Brain pericyte (primary cell): ENCODE measurements at places on chromosomes 1 and 21.
A peak's percentile ranks its signal among the peaks of the same experiment; 100 is the strongest.

GRCh38 chr1:23646091-23646490, 45.5 kb upstream of the RPL11 start:
- no peak for DNase-seq

- no peak for DNase-seq
These were observed 30.4 kb downstream of the RAP1GAP start for GRCh38 chr1:21638531-21639341.

DNA sequence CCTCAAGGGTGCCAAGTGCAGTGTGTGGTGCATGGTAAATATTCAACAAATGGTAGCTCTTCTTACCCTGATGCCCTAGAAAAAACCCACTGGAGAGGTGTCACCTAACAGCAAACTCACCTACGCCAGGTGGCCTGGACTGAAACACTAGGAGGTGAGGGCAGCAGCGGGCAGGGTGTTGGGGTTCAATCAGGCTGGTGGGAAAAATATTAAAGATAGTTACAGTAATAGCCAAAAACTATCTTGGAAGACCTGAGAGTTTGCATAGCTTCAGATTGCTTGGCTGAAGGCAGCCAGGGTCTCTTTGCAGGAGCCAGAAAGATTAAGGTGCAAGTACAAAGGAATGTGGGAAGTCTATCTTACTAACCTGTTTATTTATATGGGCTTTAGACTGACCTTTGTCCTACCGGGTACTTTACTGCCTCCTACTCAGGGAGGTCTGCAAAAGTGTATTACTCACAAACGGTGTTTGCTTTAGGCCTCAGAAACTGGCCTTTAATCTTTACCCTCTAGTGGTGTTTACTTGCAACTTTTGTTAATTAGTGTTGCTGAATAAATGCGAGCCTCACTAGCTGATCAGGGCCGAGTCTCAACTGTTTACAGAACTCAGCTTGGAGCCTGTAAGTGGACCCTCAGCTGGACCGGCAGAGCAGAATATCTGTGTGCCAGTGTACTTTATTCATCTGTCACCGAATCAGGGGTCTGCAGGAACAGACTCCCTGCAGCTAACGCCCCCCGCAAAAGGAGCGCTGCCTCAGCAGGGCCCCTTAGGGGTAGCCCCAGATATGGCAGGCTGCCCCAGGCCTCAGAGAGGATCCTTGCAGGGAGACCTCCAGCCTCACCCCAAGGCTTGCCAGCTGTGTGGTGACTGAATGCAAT, 63.9 kb downstream of the SYF2 start:
- DNase-seq: no peak

- DNase-seq: no peak
These were observed 737 bp downstream of the HES4 start for GRCh38 chr1:998995-999724.

GRCh38 chr1:207962716-207963426, 51.9 kb upstream of the CD34 start:
- DNase-seq: no peak

GRCh38 chr1:67573311-67573872, 111.6 kb upstream of the GADD45A start:
- peak; percentile 70 for DNase-seq

GRCh38 chr1:109969907-109970306, 14.7 kb upstream of the AHCYL1 start:
- no peak for DNase-seq

- DNase-seq: no peak
These were observed 93.2 kb downstream of the PRDM2 start for GRCh38 chr1:13793088-13793730.

DNA sequence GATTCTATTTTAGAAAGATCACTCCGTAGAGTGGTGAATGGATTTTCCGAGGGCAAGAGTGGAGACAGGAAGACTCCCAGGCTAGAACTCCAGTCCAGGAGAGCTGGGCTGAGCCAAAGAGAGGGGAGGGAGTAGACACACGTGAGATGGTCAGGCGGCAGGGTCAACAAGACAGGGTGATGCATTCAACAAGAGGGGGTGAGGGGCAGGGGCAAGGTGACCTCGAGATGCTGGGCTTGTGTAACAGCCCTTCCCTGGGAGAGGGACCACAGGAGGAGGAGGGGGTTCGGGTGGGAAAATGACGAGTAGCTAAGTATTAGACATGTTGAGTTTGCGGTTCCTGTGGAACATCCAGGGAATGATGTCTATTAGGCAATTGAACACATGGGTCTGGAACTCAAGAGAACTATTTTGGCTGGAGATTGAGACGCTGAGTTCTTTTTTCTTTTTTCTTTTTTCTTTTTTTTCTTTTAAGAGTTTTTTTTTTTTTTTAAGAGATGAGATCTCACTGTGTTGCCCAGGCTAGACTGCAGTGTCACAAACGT, 13.3 kb downstream of the RSPO1 start:
- DNase-seq: no peak

- DNase-seq: peak; percentile 45
These were observed 102.3 kb upstream of the LMO4 start for GRCh38 chr1:87226341-87226760.

DNA sequence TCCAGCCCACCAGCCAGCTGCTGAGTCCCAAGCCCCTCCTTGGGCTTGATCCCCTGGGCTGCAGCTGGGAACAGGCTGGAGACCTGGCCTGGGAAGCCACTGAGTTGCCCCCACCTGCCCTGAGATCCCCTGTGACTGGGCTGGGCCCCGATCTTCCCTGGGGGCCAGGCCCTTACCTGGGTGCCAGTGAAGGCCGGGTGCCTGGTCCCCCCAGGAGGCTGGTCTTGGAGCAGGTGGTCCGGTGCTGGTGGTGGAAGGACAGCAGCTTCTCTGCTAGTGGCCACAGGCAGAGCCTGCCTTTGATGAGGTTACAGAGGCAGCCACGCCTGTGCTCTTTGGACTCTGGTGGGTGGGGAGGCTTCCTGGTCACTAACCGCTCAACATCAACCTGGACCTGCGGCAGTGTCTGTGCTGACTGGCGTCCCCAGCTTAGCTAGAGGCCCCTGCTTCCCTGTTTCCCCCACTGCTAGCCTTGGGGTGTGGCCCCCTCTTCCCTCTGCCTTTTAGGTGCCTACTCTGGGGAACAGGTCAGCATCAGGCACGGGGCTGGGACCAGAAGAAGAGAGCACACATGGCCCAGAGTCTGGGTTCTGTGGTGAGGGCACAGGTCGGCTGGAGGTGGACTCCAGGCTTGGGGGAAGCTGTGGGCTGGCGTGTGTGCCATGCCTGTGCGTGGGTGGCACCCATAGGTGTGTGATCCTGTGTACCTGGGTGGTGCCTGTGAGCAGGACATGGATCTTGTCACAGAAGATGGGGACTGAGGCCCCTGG, at the start of gene EPS8L3:
Gene EPS8L3, minus strand, starts transcription at position 278 of the 770 bp plus-strand sequence. CDS start 2,174 bp downstream, outside the sequence.
- DNase-seq: no peak

DNA sequence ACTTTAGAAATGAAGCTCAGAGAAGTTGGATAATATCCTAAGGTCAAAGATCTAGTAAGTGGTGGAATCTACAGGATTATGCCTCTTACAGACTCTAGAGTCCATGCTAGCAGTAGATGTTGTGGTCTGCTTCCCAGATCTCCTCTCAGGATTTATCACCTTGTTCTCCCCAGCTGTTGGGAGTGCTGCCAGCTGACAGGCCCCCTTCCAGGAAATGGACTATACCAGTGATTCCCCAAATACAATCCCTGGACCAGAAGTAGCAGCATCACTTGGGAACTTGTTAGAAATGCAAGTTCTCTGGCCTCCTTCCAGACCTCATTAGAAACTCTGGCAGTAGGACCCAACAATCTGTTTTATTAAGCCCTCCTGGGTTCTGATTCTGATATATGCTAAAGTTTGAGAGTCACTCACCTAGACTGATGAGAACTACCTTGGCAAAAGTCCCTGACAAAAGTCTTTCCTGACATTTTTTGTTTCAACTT, 24.5 kb upstream of the NTNG1 start:
- DNase-seq: no peak

DNA sequence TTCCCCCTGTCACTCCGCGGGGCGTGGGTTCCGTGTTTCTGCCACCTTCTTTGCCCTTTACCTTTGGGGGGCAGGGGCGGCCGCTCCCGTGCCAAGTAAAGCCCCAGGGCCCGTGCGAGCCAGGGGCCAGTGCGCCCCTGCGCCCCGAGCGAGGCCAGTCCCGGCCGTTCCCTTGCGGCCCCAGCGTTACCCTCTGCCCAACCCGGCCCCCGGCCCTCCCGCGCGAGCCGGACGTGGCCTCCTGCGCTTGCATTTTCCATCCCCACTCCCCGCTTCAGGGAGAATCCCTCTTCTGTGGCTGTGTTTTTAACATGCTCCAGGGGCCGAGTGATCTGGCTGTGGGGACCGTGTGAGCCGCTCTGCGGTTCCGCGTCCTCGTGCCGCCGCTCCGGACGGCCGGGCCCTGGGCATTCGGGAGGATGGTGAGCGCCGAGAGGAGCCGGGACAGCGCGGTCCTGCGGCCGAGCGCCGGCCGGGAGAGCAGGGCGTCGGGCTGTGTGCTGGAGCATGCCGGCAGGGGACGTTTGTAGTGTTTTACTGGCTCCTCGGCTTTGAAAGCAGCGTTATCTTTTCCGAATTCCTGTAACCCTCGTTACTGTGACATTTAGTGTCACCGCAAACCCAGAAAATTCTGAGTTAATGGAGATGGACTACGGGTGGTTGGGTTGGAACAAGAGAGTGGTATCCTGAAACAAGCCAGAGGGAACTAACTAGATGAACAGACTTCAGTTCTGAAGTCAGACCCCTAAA, 1.0 kb downstream of the GALNT2 start:
- no peak for DNase-seq

DNA sequence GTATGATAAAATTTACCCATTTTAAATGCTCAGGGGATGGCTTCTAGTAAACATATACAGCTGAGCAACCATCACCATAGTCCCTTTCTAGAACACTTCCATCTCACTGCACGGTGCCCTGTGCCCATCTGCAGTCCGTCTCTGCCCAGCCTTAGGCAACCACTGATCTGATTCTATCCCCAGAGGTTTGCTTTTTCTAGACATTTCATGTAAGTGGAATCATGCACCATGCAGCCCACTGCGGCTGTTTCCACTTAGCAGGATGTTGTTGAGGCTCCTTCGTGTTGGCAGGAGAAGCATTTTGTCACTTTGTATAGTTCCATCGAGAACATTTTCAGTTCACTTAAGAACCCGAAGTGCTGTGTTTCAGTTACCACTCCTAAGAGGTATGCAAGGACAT, 27.8 kb upstream of the VAMP3 start:
- DNase-seq: no peak

DNA sequence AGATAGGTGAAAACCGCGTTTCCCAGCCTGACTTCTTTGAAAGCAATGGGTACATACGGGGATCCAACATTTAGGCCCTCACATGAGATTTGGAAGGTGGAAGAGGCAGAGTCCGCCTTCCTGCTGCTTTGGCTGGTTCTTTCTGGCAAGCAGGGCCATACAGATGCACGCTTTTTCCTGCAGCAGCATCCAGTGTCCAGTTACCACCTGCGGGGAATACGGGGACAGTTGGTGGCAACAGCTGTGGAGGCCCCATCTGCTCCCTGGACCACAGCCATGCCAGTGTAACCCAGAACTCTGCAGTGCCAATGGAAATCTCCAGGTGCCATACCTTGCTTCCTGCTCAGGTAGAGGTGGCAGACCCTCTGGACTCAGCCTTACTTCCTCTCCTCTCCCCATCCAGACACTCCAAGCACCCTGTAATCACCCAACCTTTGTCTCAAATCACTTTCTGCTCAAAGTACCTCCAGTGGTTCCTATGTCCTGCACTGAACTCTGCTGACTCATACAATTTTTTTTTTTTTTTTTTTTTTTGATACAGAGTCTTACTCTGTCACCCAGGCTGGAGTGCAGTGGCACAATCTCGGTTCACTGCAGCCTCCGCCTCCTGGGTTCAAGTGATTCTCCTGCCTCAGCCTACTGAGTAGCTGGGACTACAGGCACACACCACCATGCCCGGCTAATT, 68.3 kb downstream of the SLC16A1 start:
- DNase-seq: no peak

DNA sequence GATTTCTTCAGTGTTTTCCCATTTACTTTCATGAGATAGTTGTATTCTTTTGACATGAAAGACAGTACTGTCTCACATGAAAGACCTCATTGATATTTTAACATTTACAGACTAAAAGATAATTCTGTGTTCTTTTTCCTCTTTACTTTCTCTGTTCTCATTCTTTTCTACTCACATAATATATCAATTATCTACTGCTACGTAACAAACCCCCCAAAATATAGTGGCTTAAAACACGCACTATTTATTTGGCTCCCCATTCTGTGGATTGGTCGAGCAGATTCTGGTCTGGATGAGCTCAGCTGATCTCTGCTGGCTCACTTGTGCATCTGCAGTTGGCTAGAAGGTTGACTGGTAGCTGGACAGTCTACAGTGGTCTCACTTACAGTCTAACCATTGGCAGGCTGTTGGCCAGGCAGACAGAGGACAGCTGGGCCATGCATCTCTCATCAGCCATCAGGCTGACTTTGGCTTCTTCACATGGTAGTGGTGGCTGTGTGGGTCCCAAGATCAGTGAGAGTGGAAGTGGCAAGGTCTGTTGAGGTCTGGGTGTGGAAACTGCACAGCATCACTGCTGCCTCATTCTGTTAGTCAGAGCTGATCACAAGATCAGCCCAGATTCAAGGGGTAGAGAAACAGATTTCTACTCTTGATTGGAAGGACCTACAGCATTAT, 63.2 kb downstream of the MPZL1 start:
- DNase-seq: no peak

- DNase-seq: no peak
These were observed 6.2 kb downstream of the TNNT2 start for GRCh38 chr1:201371276-201371675.

- no peak for DNase-seq
These were observed 110.5 kb upstream of the CAMK1G start for GRCh38 chr1:209473025-209473424.

DNA sequence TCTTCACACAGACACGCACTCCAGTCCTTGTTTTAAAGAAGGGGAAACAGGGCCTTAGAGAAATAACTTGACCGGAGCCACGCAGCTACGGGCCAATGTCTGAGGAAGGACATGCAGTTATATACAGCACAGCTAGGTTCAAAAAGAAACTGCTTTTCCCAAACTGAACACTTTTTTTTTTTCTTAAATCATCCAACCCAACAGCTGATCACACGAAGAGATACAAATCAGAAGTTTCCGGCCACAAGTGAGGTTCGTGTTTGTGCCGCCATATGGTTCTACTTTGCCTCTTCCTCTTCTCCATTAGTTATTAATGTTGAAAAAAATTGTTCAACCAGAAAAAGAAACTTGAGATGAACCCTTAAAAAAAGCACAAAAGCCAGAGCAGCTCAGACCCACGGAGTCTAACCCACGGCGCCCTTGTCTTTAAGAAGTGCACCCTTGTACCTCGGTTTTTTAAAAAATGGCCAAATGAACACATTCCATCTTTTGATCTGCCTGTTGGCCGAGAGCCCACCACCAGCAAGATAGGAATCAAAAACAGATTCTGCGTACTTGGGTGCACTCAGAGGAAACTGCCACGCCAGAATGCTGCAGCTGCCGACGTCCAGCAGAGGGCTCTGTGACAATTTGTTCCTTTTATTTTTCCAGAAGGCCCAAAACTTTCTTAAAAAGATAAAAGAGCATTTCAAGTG, 78.9 kb downstream of the SLC66A1 start:
- DNase-seq: peak; percentile 81

DNA sequence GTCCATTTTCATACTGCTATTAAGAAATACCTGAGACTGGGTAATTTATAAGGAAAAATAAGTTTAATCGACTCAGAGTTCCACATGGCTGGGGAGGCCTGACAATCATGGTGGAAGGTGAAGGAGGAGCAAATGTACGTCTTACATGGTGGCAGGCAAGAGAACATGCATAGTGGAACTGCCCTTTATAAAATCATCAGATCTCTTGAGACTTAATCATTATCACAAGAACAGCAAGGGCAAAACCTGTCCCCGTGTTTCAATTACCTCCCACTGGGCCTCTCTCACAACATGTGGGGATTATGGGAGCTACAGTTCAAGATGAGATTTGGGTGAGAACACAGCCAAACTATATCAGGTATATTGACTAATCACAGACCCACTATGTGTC, 370.2 kb upstream of the USP24 start:
- no peak for DNase-seq

- no peak for DNase-seq
These were observed 19.3 kb upstream of the KLHDC8A start for GRCh38 chr1:205375835-205376545.
